ENCODE measurements at places on chromosomes 6 and 20.

DNA sequence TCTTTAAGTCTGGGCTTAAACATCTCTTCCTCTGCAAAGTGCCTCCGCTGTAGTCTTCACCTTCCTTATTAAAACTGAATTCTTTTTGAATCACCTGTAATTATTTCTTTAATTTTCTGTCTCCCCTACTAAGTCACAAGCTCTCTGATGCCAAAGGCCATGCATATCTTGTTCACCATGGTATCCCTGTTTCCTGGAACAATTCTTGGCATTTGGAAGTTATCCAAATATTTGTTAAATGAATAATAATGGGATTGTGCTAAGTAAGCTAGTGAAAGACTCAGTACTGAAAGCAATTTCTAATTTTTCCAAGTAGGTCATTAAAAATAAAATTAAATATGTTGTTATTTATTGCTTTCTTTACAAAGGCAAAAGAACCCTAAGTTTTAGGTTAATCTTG lies 12.2 kb downstream of the SNAP91 start:
- no peak for DNase-seq

DNA sequence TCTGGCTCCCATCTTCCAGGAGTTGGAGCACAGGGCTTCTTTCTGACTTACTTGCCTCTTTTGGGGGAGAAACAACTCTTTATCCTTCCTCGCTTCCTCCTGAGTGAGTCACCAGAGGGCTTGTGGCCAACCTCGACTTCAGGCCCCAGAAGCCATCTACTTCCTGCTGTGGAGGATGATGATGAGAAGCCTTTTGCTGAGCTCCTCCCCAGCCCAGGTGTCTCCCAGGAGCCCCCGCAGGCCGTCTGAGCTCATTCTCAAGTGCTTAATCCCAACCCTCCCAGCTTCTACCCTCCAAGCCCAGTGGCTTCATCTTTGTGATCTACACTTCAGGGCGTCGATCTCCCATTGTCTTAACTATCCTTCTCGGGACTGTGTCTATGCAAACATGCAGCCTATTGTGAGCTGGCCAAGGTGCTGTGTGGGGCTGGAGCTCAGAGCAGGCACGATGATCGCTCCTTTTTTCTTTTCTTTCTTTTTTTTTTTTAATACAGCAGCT lies 27.9 kb downstream of the SDCBP2 start:
- DNase-seq, result no peak

DNA sequence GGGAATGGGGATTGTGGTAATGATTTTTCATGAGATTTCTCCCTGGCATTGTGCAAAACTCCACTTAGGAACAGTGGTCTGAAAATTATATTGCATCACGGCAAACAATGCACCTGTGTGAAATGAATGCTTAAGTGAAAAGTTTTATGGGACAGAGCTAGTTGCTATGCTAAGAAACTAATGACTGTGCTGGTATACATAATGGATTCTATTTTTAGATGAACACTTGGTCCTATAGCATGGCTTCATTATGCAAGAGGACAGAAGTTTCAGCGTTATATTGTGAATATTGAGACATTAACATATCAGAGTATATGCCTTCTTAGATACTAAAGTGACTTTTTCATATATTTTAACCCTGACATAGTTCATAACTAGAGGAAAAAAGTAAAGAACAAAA lies 30.5 kb downstream of the PLCB1 start:
- DNase-seq, result no peak

DNA sequence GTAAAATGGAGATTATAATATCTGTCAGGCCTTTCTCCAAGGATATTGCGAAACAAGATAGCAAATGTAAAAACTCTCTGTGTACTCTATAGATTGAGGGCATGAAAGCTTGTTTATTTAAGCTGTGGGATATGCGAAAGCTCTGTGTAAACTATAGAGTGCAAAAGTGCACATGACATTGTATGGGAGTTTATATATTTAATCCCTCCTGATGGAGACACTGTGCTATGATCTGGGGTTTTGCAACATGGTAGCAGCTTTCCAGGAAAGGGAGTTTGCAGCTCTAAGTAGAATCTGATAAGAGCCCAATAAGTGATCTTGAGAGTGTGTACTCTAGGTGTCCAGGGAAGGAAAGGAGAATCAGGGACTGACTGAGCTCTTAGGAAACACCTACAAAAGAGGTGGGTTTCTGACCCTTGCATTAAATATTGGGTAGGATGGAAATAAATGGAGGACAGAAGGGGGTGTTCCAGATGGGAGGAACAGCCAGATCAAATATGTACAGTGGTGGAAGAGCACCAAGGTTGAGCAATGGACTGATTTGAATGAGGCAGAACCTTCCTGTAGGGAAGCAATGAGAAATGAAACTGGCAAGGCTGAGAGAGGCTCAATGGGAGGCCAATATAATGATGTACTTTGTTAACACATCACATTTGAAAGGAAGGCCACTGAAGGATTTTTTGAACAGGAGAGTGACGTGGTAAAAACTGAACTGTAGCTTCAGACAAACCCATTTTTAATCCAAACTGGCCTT lies 450.1 kb downstream of the GJA1 start:
- DNase-seq, result no peak

GRCh38 chr6:158786645-158787304 lies 32.4 kb downstream of the EZR start:
- no peak for DNase-seq

DNA sequence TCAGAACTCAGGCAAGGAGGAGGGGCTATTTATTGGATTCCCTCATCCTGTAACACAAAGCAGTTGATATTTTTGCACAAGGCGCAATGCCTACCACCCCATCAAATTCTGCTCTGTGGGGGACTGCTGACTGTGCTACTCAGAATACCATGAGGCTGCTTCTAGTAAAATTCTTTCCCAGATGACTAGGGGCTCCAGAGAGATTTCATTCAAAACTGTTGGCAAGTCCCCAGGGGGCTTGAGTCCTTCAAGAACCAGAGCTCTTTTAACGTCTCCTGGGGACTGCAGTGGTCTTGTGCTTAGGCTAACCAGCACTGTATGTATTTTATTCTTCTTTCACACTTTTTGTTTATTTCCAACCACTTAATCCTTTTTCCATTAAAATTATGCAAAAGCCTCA lies 365.9 kb upstream of the AGPAT4 start:
- DNase-seq, result no peak

GRCh38 chr20:35561671-35562070 lies 19.8 kb downstream of the ERGIC3 start:
- no peak for DNase-seq

- DNase-seq, result no peak
Measured at GRCh38 chr20:9503526-9504245, 10.7 kb upstream of the LAMP5 start.

Measured in naive thymus-derived CD4-positive, alpha-beta T cell (primary cell).